Hepatocyte (in vitro differentiated cells): ENCODE measurements at places on chromosomes 7 and 10. TPM values are rescaled to one million over a fixed set of nuclear protein-coding genes. Genes with fewer than 3 reads are reported as not detected.
A peak's percentile ranks its signal among the peaks of the same experiment; 100 is the strongest.

- H3K27me3 ChIP-seq: no peaks in the 10 kb centered on the region
- H3K36me3 ChIP-seq: no peaks in the 10 kb centered on the region
- no peak overlapping the region for H3K27ac ChIP-seq
- H3K4me1 ChIP-seq: no peaks in the 10 kb centered on the region
- DNase-seq: no peak
Observed at GRCh38 chr10:11522821-11523245, 88.6 kb downstream of the USP6NL start.

DNA sequence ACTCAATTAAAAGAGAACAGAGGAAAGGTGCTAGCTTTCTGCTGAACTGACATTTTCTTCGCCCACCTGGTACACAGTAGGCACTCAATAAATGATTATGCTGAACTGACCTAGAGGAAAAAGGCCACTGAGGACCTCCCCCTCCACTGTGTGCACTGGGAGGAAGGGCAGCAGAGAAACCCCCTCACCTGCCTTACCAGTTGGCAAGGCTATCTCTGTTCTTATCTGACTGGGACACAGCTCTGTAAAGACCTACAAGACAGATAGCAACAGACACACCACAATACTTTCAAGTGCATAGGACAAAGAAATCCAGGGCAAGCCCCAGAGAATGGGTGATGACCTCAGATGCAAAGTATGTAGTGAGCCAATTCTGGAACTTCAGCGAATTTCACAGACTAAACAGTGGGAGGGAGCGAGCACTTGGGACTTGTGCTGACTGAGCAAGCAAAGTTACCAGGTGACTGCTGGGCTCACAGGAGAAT is 30.4 kb downstream of the PDLIM1 start:
- no peak overlapping the region for H3K4me3 ChIP-seq
- H3K36me3 ChIP-seq: no peaks in the 10 kb centered on the region
- H3K4me1 ChIP-seq: peaks cover 35% of the 10 kb centered on the region
- H3K27me3 ChIP-seq: no peaks in the 10 kb centered on the region

DNA sequence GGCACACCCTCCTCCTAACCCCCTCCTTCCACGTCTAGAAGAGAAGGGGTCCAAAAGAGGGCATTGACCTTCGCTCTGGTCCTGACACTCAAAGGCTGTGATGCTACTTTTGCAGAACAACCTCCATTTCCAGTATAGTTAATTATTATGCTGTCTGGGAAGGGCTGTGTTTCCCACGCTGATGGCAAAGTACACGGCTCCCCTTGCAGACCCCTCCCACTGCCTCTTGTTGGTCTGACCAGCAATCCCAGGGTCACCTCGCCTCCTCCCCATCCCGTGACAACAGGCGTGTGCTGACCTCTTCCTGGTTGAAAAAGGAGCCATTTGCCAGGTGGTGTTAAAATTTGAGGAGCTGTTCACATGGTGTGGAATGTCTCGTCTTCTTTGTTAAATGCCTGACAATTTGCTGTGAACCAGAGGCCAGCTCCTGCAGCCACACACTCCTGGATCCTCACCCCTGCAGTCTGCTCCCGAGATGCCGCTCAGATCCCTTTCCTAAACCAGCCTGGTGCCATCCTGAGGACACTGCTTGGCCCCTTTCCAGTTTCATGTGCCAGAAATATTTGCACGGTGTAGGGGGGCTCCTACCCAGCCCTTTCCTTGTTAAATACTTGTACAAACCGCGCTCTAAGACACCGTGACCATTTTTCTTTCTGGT is 321.7 kb downstream of the WDR37 start:
- H3K4me1 ChIP-seq: no peaks in the 10 kb centered on the region
- no peak overlapping the region for H3K27ac ChIP-seq
- peaks cover 40% of the 10 kb centered on the region for H3K27me3 ChIP-seq
- DNase-seq: no peak
- no peak overlapping the region for H3K4me3 ChIP-seq

Gene TMEM130
- 0.90 and 1.4 TPM in 2 replicates for total RNA-seq

DNA sequence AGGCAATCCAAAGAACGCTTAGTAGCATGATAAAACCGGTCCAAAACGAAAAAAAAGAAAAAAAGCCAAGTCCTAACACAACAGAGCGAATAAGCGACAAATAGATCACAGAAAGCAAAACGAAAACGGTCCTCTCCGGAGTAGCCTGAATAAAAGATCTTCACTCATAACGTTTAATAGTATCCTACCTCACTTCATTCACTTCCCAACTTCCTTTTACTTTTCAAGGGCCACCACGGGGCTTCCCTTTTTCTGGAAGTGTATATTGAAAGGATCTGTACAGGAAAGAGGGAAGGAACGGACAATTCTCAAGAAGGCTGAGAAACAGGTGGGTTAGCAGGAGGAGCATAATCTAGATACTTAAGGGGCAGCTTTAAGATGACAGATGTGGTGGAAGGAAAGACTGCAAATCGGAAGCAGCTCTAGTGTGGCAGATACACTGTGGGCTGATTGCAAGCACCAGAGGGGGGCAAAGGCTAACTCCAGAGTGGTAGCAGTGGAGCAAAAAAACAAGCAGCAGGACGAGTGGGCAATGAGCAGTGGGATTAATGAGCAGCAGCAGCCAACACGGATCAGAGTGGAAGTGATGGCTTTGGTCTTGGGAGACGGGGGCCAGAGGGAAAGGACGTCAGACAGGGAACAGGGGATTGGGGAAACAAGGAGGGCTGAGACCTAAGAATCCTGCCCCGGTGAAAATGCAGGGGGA is 866 bp downstream of the CNOT4 start:
- peak; percentile 39 for DNase-seq
- H3K27me3 ChIP-seq: no peaks in the 10 kb centered on the region
- H3K4me1 ChIP-seq: peaks cover 16% of the 10 kb centered on the region
- H3K27ac ChIP-seq: peak overlapping the region; percentile 96
- peak overlapping the region; percentile 90 for H3K4me3 ChIP-seq
- H3K36me3 ChIP-seq: no peaks in the 10 kb centered on the region

- H3K27ac ChIP-seq: no peak overlapping the region
- DNase-seq: no peak
- no peaks in the 10 kb centered on the region for H3K4me1 ChIP-seq
- H3K36me3 ChIP-seq: no peaks in the 10 kb centered on the region
- no peaks in the 10 kb centered on the region for H3K27me3 ChIP-seq
Observed at GRCh38 chr10:124569623-124570470, 108.2 kb downstream of the LHPP start.

DNA sequence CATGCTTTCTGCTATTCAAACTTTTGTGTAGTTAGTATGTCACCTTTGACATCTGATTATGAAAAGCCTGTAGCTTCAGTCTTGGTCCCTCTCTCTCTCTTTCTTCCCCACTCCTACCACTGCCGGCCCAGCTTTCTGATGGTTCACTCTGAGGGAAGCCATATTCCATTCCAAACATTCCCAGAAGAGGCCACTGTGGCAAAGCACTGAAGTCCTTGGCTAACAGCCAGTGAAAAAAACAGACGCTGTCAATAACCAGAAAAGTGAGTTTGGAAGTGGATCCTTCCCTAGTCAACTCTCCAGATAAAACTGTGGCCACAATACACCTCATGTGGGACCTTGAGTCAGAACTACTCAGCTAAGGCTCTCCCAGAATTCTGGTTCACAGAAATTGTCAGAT is 950.7 kb upstream of the PHF14 start:
- no peak overlapping the region for H3K4me3 ChIP-seq
- H3K27me3 ChIP-seq: no peaks in the 10 kb centered on the region
- peak; percentile 67 for DNase-seq
- no peaks in the 10 kb centered on the region for H3K36me3 ChIP-seq
- H3K27ac ChIP-seq: no peak overlapping the region

DNA sequence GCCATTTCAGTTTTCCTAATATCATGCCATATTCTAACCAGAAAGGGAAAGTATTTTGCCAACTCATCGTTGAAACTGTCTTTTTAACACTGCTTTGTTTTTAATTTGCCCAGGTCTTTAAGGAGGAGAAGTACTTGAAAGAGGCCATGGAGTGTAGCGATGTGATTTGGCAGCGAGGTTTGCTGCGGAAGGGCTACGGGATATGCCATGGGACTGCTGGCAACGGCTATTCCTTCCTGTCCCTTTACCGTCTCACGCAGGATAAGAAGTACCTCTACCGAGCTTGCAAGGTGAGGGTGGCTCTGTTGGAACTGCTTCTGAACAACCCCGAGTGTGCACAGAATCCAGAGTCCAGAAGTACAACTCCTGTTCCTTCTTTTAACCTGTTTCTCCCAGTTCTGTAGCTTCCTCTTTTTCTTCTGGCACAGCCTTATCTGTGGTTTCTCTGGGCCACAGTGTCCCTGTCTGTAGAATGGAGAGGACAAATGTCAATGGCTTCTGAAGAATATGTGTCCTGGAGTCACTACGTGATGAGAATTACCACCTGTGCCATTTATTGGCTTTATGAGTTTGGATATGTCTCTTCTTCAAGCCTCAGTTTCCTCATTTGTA is 60.1 kb downstream of the LANCL2 start:
- H3K4me3 ChIP-seq: no peak overlapping the region
- no peaks in the 10 kb centered on the region for H3K27me3 ChIP-seq
- no peaks in the 10 kb centered on the region for H3K36me3 ChIP-seq

DNA sequence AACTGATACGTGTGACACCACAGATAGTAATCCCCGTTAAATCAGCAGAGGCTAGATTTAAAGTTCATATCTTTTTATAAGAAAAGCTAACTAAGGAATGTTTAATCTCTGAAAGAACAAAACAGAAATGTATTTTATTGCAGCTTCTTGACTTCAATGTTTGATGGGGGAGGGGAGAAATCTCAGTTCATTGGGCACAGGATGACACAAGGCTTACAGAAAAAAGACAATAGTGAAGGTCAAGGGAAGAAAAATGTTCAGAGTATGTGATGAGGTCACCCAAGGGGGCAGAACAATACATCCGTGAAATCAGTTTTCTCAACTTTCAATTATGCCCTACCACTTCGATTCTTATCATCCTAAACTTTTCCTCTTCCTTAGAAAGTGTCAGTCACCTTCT is 102.9 kb downstream of the ELAPOR2 start:
- no peak for DNase-seq
- no peak overlapping the region for H3K4me3 ChIP-seq
- no peaks in the 10 kb centered on the region for H3K27me3 ChIP-seq
- H3K4me1 ChIP-seq: no peaks in the 10 kb centered on the region

Gene ZNF804B
- total RNA-seq: 0.08 TPM in 1 of 2 replicates, not detected in the other

GRCh38 chr10:48309711-48310226 is 3.3 kb downstream of the MAPK8 start:
- peak; percentile 43 for DNase-seq
- no peaks in the 10 kb centered on the region for H3K27me3 ChIP-seq
- H3K36me3 ChIP-seq: no peaks in the 10 kb centered on the region
- peak overlapping the region; percentile 4 for H3K27ac ChIP-seq

Gene ANXA11
- total RNA-seq: 88.1 and 92.8 TPM in 2 replicates

DNA sequence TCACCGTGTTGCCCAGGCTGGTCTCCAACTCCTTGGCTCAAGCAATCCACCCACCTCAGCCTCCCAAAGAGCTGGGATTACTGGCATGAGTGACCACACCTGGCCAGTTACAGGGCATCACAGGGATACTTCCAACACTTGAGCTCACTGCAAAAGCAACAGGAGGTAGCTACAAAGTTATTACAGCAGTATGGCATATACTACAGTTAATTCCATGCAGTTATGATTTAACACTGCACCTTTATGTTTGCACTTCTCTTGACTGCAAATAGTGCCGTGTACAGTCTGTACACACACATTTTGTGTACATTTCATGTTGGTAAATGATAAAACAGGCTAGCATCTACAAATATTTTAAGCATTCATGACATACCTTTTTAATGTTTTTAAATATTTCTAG is 21.3 kb downstream of the SRPK2 start:
- no peak overlapping the region for H3K27ac ChIP-seq
- no peaks in the 10 kb centered on the region for H3K27me3 ChIP-seq
- no peak for DNase-seq
- H3K4me3 ChIP-seq: no peak overlapping the region

DNA sequence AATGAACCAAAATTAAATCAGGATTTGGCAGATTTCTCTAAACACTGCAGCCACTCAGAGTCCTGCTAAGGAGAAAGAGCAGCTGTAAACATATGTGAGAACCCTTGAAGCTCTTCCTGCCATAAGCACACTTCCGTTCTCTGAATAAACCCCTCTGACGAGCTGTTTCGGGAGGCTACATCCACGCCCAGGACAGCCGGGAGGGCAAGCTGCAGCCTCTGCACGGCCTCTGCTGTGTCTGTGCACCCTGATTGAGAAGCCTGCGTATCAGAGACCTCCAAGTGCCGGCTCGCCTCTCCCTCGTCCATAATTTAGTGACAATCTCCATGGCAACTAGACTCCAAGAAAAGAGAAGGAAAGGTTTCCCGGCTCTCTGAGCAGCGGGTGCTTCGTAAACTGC is 114.4 kb downstream of the PTPRN2 start:
- no peak for DNase-seq
- no peaks in the 10 kb centered on the region for H3K36me3 ChIP-seq
- no peak overlapping the region for H3K4me3 ChIP-seq

Gene SFTPD
- 38.3 and 55.5 TPM in 2 replicates for total RNA-seq

DNA sequence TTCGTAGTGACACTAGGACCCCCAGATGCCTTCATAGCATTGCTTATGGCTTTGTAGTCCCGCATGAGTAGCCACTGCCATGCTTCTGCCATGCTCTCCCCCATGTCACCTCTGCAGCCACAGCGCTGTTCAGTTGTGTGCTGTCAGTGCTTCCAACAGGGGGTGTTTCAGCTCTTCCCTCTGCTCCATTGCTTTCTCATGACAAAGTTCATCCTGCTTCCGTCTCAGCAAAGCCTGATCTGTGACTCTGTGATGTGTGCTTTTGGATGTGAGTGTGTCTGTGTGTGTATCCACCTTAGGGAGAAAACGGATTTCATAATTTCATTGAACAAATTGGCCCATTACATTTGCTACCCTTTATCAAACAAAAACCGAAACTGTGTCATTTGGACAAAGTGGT is 134.9 kb upstream of the SAMD8 start:
- no peak overlapping the region for H3K4me3 ChIP-seq
- no peaks in the 10 kb centered on the region for H3K4me1 ChIP-seq
- H3K36me3 ChIP-seq: no peaks in the 10 kb centered on the region
- no peak for DNase-seq

DNA sequence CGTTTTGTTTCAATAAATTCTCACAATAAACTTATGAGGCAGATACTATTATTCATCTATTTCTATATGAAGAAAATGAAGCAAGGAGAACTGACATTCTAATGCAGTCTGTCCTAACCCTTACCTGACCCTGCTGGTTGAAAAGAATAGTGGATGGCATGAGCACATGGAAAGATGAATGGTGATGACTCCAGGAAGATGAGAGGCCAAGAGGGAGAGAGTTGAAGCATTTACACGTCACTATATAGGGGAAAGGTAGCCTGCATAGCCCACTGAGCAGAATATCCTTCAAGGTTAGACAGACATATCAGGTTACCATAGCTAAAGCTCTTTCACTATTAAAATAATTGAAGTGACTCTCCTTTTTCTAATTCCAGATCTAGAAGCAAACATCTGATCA is 163.9 kb upstream of the CDK1 start:
- no peaks in the 10 kb centered on the region for H3K4me1 ChIP-seq
- H3K36me3 ChIP-seq: no peaks in the 10 kb centered on the region
- H3K4me3 ChIP-seq: no peak overlapping the region
- no peak for DNase-seq
- H3K27me3 ChIP-seq: no peaks in the 10 kb centered on the region
